ENCODE measurements at places on chromosomes 2 and 18.

DNA sequence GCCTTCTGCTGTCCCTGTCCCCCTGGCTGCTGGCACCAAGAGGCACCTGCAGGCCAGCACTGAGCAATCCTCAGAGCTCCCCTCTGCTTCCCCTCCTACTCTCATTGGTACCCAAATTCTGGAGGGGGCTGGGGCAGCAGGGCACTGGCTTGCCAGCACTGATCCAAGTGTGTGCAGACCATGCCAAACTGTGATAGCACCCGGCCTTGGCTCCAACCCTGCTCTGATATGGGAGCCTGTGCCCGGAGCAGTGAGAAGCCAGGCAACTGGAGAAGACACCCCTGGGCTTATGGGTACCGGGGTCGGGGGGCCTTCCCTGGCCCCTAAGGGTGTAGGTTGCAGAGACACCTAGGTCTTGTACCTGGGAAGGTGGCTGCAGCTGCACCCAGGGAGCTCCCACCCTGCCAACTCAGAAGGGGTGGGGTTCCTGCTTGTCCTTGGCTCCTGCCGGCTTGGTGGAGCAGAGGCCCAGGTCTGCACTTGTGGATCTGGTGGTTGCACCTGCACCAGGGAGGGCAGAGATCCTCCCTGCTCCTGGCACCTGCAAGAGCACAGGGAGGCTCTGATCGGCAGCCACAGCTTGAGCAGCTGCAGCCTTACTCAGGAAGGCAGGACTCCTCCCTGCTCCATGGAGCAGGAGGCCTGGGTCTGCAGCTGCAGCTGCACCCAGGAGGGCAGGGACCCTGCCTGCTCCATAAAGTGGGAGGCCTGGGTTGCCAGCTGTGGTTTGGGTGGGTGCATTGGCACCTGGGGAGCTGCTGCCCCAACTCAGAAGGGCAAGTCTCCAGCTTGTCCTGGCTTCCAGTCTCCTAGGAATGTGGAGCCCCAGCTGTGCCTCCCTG, 96.3 kb downstream of the BCL2L11 start:
- no peak for DNase-seq

DNA sequence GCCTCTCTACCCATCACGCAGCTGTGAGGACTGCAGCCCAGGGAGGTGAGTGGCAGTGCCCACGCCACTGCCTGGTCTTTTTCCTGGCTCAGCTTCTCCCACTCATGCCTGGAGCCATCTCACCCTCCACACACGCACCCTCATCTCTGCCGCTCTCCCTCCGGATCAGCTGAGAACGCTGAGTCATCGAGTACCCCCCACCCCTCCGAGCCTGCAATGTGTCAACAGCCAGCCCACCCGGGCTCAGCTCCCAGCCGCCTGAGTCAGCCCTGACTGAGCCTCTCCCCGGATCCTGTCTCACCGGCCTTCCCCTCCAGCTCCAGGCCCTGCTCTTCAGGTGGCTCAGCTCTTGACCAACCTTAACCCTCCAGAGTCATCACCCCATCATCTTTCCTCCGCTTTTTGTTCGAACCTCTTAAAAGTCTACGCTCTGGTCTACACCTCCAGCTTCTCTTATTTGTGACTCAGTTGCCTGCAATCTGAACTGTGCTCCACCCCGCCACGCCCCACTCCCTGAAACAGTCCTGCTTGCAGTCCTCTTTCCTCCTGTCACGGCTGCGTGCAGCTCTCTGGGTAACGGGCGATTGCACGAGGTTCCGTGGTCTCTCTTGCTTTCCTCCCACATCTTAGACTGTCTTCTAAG, 94.4 kb upstream of the ASAP2 start:
- DNase-seq, result no peak

DNA sequence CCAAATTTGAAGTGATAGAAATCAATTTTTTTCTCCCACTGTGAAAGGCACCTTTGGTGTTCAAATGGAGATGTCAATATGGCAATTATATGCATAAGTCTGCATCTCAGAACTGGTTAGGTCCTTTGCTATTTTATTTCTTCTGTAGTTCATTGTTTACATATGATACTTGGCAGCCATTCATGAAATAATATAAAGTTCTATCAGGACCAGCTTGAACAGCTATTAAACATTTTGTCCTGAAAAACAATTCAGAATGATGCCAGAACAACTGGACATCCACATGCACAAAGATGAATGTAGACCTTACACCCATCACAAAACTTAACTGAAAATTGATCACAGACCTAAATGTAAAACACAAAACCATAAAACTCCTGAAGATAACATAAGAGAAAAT, 41.8 kb upstream of the ARHGAP28 start:
- no peak for DNase-seq

- DNase-seq, result no peak
Observed at GRCh38 chr18:74918276-74918790, 290.6 kb downstream of the PTGR3 start.

- peak; percentile 86 for DNase-seq
Observed at GRCh38 chr2:127479219-127479825, 47.0 kb downstream of the IWS1 start.

DNA sequence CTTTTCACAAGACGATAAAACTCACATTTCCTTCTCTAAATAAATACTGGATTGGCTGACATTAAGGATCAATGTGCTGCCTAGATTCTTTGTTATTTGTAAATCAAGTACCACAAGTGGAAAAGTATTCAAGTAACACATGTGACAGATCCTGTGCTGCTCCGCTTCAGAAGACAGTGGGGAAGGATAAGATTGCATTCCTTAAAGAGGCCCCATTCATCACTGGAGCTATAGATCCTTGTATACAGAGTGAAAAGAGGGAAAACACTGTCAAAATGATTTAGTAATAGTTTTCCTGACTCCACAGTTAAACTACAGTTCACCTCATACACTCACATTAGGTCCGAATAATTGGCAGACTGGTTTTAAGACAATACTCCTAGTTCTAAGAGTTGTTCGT, 108.0 kb upstream of the CSRNP3 start:
- DNase-seq, result no peak

DNA sequence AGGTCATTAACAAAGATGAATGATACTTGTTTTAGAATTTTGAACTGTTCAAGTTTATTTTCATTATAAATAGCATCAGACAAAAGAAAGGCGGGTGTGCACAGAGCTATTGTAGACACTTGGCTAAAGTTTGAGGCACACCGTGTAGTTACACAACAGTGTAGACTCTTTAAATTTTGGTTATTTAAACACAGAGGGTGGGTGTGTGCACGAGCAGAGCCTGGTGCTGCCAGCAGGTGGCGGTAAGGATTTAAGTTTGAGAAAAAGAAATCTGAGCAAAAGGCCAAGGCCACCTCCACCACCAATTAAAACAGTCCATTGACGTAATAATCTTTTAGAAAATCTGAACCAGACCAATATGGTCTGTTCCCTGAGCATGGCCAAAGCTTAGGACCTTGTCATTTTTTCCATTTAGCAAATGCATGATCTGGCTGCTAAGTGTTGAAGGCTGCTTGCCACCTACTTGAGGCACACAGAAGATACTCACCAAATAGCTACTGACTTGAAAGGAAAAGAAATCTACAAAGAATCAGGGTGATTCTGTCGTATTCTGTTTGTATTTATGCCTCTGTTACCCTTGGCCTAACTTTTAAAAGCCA, 14.3 kb downstream of the COPS7B start:
- DNase-seq, result peak; percentile 63

GRCh38 chr2:145299368-145299767, 779.4 kb upstream of the ZEB2 start:
- DNase-seq, result no peak

DNA sequence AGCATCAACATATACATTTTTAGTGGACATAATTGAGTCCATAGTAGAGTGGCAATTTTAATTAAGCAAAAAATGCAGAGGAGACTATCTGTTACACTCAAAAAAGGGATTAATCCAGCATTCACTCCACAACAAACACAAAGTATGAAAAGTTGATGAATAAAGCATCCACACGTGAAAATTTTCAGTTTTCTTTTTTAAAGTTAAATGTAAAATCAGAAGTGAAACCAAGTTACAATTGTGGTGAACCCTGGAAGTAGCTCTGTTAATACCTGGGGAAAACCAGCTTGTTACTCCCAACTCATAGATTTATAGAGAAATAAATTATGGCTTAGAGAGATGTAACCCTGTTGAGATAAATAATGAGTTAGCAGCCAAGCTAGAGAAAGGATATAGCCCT, 807.8 kb downstream of the TRIB2 start:
- DNase-seq, result no peak

GRCh38 chr18:427005-427404, 73.5 kb downstream of the COLEC12 start:
- DNase-seq, result no peak

GRCh38 chr2:101811226-101812015, 113.9 kb downstream of the MAP4K4 start:
- DNase-seq, result no peak

DNA sequence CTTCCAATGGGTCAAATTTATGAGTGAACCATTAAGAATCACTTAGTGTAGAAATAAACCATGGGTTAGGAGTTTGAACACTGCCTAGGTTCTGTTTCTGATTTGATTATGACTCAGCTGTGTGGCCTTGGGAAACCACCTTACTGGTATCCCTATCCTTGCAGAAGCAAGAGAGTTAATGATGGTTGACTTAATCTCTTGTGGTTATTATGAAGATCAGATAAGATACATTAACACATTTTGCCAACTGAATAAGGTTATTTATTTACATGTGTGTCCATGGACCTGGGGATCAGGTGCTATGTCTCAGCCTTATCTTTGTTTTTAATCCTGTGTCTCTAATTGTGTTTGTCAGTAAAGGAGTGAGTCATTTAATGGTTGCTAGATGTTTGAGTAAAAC, 5.4 kb upstream of the KCNJ13 start:
- DNase-seq, result peak; percentile 58

DNA sequence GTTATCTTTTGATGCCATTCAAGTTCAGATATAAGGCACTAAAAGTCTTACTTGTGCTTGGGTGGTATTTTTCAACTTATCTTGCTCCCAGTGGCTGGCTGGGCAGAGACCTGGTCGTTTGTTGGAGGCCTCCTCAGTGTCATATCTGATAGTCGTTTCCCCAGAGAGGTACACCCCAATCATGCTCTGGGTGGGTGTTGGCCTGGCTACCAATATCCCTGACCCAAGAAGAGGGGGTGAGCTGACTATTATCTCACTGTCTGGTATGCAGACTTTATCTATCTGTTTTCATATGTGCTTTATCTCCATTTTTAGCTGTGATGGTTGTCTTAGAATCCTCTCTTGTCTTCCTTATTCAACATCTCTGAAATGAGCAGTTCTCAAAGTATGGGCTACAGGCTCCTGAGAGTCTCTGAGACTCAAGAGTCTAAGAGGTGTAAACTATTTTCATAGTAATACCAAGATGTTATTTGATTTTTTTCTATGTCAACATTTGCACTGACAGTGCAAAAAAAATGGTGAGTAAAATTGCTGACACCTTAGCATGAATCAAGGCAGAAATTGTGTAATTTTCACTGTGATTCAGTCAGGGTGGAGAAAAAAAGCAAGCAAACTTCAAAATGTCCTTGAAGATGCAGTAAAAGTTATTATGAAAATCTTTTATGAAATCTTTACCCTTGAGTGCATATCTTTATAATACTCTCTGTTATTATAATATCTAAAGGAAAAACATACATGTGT, 12.3 kb upstream of the PLEK start:
- peak; percentile 98 for DNase-seq

GRCh38 chr18:38330573-38330972, 765.0 kb upstream of the CELF4 start:
- no peak for DNase-seq

DNA sequence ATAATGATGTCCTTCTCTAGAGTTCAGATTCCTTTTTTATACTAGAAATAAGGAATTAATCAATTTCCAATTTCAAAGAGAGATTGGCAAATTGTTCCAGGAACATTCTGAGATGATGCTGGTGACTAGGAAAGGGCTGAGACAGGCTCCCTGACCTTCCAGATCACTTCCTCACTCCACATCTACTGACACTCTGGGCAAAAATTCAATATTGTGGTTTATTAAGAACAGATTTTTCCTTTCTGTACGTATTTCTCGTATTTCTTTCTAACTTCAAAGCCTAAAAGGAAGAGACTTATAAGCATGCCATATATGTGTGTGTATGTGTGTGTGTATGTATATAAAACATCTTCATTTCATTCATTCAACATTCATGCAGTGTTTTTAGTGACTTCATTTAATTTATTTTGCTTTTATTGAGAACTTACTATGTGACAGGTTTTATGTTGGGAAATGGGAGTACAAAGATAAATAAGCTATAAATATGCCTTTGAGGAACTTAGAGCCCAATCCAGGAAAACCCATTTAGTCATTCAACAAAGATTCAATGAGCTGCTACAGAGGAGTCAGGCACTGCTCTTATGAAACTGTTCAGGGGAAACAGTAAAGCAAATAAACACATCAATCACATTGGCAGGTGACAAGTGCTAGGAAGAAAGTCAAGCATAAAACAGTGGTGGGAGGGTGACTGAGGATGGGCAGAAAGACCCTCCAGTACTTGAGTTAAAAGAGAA, 137.9 kb downstream of the RDH14 start:
- no peak for DNase-seq

DNA sequence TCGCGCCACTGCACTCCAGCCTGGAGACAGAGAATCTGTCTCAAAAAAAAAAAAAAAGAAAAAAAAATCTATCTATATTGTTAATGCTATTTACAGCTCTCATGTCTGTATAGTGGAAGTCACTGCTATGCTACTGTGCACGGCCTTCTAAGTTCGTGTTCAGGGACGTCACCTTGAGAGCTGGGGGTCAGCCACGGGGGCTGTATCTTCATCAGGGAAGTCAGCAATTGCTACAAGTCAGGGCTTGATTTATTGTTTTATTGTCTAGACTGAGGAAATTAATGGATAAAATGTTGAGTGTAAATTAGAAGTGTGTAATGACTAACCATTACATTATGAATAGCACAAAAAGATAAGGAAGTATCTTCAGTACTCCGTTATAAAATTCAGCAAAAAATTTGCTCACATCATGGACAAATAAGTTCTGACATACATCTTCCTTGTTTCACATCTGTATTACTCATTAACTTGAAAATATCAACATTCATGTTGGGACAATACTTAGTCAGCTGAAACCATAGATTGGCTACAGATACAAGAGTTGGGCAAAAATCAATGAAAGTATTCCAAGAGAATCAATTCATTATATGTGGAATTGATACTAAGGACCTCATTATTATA, 136.6 kb upstream of the SEC11C start:
- DNase-seq, result no peak

DNA sequence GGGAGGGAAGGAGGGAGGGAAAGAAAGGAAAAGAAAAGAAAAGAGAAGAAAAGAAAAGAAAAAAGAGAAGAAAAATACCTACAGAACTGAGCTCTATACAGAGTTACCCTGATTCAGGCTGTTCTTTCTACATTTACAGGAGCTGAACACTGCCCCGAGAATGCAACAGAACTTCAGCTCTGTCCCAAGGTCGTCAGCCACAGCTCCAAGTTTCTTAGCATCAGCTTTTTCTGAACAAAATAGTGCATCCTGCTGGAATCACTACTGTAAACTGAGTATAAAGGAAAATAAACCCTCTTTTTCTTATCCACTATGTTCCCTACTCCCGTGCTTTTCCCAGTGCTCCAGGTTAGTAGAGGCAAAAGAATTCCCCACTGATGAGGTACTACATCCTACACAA, 4.7 kb upstream of the PPP4R1 start:
- no peak for DNase-seq

GRCh38 chr2:100427627-100428258, 10.3 kb upstream of the CHST10 start:
- peak; percentile 84 for DNase-seq
